ENCODE measurements at places on chromosomes 5 and 9. TPM values are rescaled to one million over a fixed set of nuclear protein-coding genes. Genes with fewer than 3 reads are reported as not detected.

SPAG8 gene
- not detected for polyA plus RNA-seq

IL3 gene
- not detected for polyA plus RNA-seq

TEX48 gene
- not detected for polyA plus RNA-seq

CBY3 gene
- polyA plus RNA-seq = not detected

KCTD16 gene
- polyA plus RNA-seq = under 0.01 TPM
